ENCODE measurements at places on chromosomes 16 and 17. TPM values are rescaled to one million over a fixed set of nuclear protein-coding genes. Genes with fewer than 3 reads are reported as not detected.
A peak's percentile ranks its signal among the peaks of the same experiment; 100 is the strongest.

TLCD1 gene
- total RNA-seq, result 32.0 TPM

EFCAB5 gene
- total RNA-seq, result 0.61 TPM

TLCD3A gene
- 11.9 TPM for total RNA-seq

CD79B gene
- total RNA-seq, result 5.6 TPM

KRT28 gene
- total RNA-seq, result not detected

CCL5 gene
- 3.2 TPM for total RNA-seq

GNG13 gene
- not detected for total RNA-seq

- H3K36me3 ChIP-seq, result no peaks in the 10 kb centered on the region
- H3K27ac ChIP-seq, result no peak overlapping the region
- no peaks in the 10 kb centered on the region for H3K27me3 ChIP-seq
- no peak for DNase-seq
Observed at GRCh38 chr17:58051468-58051867, 31.8 kb upstream of the DYNLL2 start.

- H3K36me3 ChIP-seq, result no peaks in the 10 kb centered on the region
- DNase-seq, result no peak
- no peak overlapping the region for H3K4me3 ChIP-seq
- no peaks in the 10 kb centered on the region for H3K27me3 ChIP-seq
- peaks cover 5% of the 10 kb centered on the region for H3K4me1 ChIP-seq
- H3K27ac ChIP-seq, result peak overlapping the region; percentile 73
Observed at GRCh38 chr16:81004646-81005353, 1.9 kb downstream of the CMC2 start.

- H3K27me3 ChIP-seq, result no peaks in the 10 kb centered on the region
- no peak overlapping the region for H3K4me3 ChIP-seq
- no peaks in the 10 kb centered on the region for H3K4me1 ChIP-seq
- H3K36me3 ChIP-seq, result no peaks in the 10 kb centered on the region
- no peak overlapping the region for H3K27ac ChIP-seq
Observed at GRCh38 chr17:38690386-38690785, 14.7 kb upstream of the MLLT6 start.

GRCh38 chr17:20142268-20142667 lies 133.1 kb downstream of the SPECC1 start:
- H3K27ac ChIP-seq, result no peak overlapping the region
- no peaks in the 10 kb centered on the region for H3K36me3 ChIP-seq
- H3K4me3 ChIP-seq, result no peak overlapping the region
- no peaks in the 10 kb centered on the region for H3K27me3 ChIP-seq
- H3K4me1 ChIP-seq, result no peaks in the 10 kb centered on the region

DNA sequence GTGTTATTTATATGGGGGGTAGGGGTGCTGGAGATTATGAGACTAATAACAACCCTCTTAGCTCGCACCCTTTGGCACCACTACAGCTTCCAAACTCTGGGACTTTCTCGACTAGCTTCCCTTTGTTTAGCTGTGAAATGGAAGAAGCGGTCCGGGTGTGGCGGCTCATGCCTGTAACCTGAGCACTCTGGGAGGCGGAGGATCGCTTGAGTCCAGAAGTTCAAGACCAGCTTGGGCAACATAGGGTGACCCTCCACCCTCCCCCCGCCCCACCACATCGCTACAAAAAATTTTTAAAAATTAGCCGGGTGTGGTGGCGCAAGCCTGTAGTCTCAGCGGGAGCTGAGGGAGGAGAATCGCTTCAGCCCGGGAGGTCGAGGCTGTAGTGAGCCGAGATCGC lies 814 bp upstream of the CDH3 start:
- no peak overlapping the region for H3K4me3 ChIP-seq
- peaks cover 34% of the 10 kb centered on the region for H3K27me3 ChIP-seq
- no peaks in the 10 kb centered on the region for H3K36me3 ChIP-seq
- H3K27ac ChIP-seq, result no peak overlapping the region
- peak; percentile 35 for DNase-seq
- H3K4me1 ChIP-seq, result peaks cover 18% of the 10 kb centered on the region

- peak overlapping the region; percentile 5 for H3K27ac ChIP-seq
- no peak overlapping the region for H3K4me3 ChIP-seq
- DNase-seq, result peak; percentile 76
- H3K36me3 ChIP-seq, result no peaks in the 10 kb centered on the region
- H3K27me3 ChIP-seq, result no peaks in the 10 kb centered on the region
- peaks cover 42% of the 10 kb centered on the region for H3K4me1 ChIP-seq
Observed at GRCh38 chr17:74737299-74738050, 419 bp downstream of the RAB37 start.

- H3K4me1 ChIP-seq, result no peaks in the 10 kb centered on the region
- H3K36me3 ChIP-seq, result peaks cover 23% of the 10 kb centered on the region
- no peak overlapping the region for H3K27ac ChIP-seq
- H3K4me3 ChIP-seq, result no peak overlapping the region
Observed at GRCh38 chr17:18066866-18067265, 20.9 kb upstream of the DRG2 start.

DNA sequence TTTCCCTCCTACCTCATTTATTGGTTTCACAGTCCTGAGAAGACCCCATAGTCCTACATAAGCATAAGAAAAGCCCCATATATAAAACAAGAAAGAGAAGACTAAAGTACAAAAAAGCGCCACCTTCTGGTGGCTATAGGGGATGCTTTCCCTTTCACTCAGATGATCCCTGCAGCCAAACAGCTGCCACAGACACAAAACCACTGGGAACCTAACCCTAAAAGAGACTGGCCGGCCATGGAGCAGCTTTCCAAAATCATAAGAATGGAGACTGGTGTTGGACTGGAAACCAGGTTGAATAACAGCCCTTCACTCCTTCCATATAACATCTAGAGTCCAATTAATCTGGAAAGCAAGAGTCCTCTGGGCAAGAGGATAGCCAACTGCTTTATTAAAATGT lies 11.4 kb downstream of the DYNC1LI2 start:
- no peak for DNase-seq
- peak overlapping the region; percentile 76 for H3K27ac ChIP-seq

GRCh38 chr17:40524243-40524965 lies 23.0 kb upstream of the TNS4 start:
- H3K27ac ChIP-seq, result no peak overlapping the region
- no peaks in the 10 kb centered on the region for H3K27me3 ChIP-seq
- DNase-seq, result no peak
- no peak overlapping the region for H3K4me3 ChIP-seq

DNA sequence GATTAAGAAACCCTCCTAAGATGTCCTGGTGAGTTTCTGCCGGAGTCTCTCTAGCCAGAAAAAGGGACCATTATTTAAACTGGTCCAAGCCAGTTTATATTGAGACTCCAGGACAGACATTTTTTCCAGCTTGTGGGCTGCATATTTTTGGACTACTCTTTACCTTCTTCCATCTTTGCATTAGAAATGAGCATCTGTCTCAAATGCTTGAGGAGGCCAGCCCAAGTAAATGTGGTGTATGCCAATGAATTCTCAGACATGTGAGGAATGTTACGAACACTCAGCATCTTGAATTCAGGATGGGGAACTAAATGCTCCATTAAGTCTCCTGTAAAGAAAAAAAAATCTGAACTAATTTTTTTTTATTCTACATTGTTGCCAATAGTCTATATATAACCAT lies 18.4 kb downstream of the TUBD1 start:
- H3K4me1 ChIP-seq, result no peaks in the 10 kb centered on the region
- H3K36me3 ChIP-seq, result peaks cover 13% of the 10 kb centered on the region

GRCh38 chr16:55037046-55037445 lies 106.4 kb downstream of the IRX5 start:
- no peak for DNase-seq
- H3K36me3 ChIP-seq, result no peaks in the 10 kb centered on the region
- no peak overlapping the region for H3K27ac ChIP-seq
- H3K4me3 ChIP-seq, result no peak overlapping the region
- H3K27me3 ChIP-seq, result peaks cover 3% of the 10 kb centered on the region
- H3K4me1 ChIP-seq, result no peaks in the 10 kb centered on the region

DNA sequence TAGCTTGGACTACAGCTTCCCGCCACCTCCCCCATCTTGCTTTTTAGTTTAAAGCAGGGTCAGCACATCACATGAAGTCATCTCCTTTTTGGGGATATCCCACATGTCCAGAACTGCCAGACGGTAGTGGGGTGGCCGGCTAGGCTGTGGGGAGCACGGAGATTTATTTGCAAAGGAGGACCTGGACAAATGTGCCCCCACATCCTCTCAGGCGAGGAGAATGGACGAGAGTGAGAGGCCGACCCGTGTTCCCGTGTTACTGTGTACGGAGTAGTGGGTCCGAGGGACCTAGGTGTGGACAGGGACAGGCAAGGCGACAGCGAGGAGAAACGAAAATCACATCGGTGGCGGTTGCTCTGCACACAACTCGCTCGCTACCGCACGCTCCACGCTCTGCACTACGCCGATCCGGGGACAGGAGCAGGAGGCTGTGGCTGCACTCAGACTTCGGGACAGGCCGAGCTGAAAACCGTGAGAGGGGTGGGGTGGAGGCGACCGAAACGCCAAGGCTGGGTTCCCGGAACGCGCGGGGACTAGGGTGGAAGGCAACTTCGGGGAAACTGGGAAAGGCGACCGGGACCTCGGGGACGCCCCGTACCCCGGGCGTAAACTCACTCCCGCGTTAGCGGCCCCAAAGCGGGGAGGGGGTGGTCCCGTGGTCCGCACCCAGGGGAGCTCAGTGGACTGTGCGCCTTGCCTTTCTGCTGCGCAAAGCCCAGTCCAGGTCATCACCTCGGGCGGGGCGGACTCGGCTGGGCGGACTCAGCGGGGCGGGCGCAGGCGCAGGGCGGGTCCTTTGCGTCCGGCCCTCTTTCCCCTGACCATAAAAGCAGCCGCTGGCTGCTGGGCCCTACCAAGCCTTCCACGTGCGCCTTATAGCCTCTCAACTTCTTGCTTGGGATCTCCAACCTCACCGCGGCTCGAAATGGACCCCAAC lies at the start of gene MT1A:
Gene MT1A (plus strand): TSS at position 853 of the 937 bp plus-strand sequence. CDS start 73 bp downstream, at position 926.
- H3K27ac ChIP-seq, result no peak within 1 kb of the TSS
- H3K4me1 ChIP-seq, result no peaks in the 10 kb centered on the region
- peak; percentile 69 for DNase-seq
- H3K36me3 ChIP-seq, result no peaks in the 10 kb centered on the region

DNA sequence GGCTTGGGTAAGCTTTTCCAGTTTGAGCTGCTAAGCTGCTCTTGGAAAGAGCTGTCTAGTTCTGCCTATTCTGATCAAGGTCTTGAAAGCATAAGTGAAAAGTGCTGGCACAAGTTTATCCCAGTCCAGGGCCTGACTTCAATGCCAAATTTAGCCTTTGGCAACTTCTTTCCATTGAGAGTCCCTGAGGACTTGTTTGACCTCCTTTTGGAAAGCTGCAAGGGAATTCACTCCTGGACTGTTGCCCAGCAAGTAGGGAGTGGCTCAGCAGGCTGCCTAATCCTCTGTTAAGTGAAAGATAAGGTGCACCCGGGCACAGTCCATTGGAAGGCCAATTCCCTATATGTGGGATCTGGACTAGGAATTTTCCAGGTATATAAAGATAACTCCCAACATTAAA lies 16.0 kb upstream of the TANC2 start:
- H3K4me1 ChIP-seq, result no peaks in the 10 kb centered on the region
- H3K27me3 ChIP-seq, result no peaks in the 10 kb centered on the region
- peak; percentile 44 for DNase-seq
- no peak overlapping the region for H3K27ac ChIP-seq
- H3K36me3 ChIP-seq, result no peaks in the 10 kb centered on the region

- H3K4me3 ChIP-seq, result peak within 1 kb of the TSS; percentile 1
- H3K27me3 ChIP-seq, result peaks cover 8% of the 10 kb centered on the region
- H3K36me3 ChIP-seq, result no peaks in the 10 kb centered on the region
- no peak within 1 kb of the TSS for H3K27ac ChIP-seq
- H3K4me1 ChIP-seq, result no peaks in the 10 kb centered on the region
- no peak for DNase-seq
Observed at GRCh38 chr17:43942051-43942685, at the start of gene PPY. TSS of gene PPY (minus strand) at chr17:43942476. CDS start at chr17:43941654, 822 bp downstream.

DNA sequence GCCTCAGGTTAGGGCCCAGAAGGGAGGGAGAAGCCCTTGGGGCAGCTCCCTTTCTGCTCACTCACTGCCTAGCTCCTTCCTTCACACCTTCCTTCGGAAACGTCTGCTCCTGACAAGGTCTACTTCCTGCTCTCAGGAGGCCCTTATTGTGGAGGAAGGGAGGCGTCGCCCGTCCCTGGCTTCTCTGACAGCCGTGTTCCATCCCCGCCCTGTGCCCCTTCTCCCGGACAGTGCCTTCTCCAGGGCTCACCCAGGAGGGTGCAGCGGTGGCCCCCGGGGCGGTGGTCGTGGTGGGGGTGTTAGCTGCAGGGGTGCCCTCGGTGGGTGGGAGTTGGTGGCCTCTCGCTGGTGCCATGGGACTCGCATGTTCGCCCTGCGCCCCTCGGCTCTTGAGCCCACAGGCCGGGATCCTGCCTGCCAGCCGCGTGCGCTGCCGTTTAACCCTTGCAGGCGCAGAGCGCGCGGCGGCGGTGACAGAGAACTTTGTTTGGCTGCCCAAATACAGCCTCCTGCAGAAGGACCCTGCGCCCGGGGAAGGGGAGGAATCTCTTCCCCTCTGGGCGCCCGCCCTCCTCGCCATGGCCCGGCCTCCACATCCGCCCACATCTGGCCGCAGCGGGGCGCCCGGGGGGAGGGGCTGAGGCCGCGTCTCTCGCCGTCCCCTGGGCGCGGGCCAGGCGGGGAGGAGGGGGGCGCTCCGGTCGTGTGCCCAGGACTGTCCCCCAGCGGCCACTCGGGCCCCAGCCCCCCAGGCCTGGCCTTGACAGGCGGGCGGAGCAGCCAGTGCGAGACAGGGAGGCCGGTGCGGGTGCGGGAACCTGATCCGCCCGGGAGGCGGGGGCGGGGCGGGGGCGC lies 231.9 kb downstream of the SEC14L1 start:
- peak overlapping the region; percentile 58 for H3K27ac ChIP-seq
- peak; percentile 98 for DNase-seq
- H3K4me1 ChIP-seq, result peaks cover 59% of the 10 kb centered on the region
- peak overlapping the region; percentile 39 for H3K4me3 ChIP-seq

GRCh38 chr16:83807327-83807709 lies 460 bp upstream of the HSBP1 start:
- no peak overlapping the region for H3K4me3 ChIP-seq
- peak overlapping the region; percentile 65 for H3K27ac ChIP-seq
- no peaks in the 10 kb centered on the region for H3K27me3 ChIP-seq
- no peaks in the 10 kb centered on the region for H3K36me3 ChIP-seq
- DNase-seq, result no peak

DNA sequence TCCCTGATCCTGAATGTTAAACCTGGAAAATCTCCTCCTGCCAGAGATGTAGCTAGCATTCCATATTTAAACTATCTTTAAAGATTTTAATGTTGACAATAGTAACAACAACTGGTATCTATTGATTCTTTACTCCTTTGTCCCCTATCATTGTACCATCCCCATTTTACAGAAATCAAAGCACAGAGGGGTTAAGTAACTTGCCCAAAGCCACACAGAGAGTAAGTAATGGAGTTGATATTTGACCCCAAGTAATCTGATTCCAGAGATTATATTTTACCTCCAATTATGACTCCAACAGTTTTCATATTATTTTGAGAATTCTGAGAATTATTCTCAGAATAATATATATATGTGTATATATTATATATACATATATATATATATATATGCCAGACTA lies 37.7 kb upstream of the RGS9 start:
- H3K4me3 ChIP-seq, result no peak overlapping the region
- H3K27ac ChIP-seq, result no peak overlapping the region
- no peaks in the 10 kb centered on the region for H3K4me1 ChIP-seq
- no peaks in the 10 kb centered on the region for H3K27me3 ChIP-seq
- DNase-seq, result no peak
- no peaks in the 10 kb centered on the region for H3K36me3 ChIP-seq

- no peak overlapping the region for H3K4me3 ChIP-seq
- DNase-seq, result no peak
- H3K27ac ChIP-seq, result no peak overlapping the region
- H3K27me3 ChIP-seq, result no peaks in the 10 kb centered on the region
- no peaks in the 10 kb centered on the region for H3K4me1 ChIP-seq
- no peaks in the 10 kb centered on the region for H3K36me3 ChIP-seq
Observed at GRCh38 chr16:82675300-82675699, 48.5 kb downstream of the CDH13 start.

- H3K4me3 ChIP-seq, result no peak overlapping the region
- no peaks in the 10 kb centered on the region for H3K27me3 ChIP-seq
- no peak overlapping the region for H3K27ac ChIP-seq
- peak; percentile 6 for DNase-seq
- H3K4me1 ChIP-seq, result peaks cover 3% of the 10 kb centered on the region
- no peaks in the 10 kb centered on the region for H3K36me3 ChIP-seq
Observed at GRCh38 chr16:83345846-83346640, 461.7 kb upstream of the HSBP1 start.

Data from lung (tissue), 17 donors.